ENCODE measurements at places on chromosomes 16 and 17.
A peak's percentile ranks its signal among the peaks of the same experiment; 100 is the strongest.

- no peak overlapping the region for H3K4me3 ChIP-seq
- no peaks in the 10 kb centered on the region for H3K36me3 ChIP-seq
- no peak for DNase-seq
- no peaks in the 10 kb centered on the region for H3K4me1 ChIP-seq
- no peak overlapping the region for H3K27ac ChIP-seq
- no peaks in the 10 kb centered on the region for H3K27me3 ChIP-seq
Measured at GRCh38 chr16:8552487-8553221, 37.7 kb downstream of the TMEM114 start.

DNA sequence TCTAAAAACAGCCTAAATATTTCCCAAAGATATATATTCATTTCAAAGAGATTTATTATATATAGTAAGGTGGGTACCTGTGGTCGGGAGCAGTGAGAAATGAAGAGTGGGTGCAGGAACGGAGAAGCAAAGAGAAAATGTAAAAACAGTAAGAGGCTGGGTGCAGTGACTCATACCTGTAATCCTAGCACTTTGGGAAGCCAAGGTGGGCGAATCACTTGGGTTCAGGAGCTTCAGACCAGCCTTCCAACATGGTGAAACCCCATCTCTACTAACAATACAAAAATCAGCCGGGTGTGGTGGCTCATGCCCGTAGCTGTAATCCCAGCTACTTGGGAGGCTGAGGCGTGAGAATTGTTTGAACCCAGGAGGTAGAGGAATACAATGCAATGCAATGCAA lies 257.1 kb downstream of the BCAS3 start:
- H3K36me3 ChIP-seq = no peaks in the 10 kb centered on the region
- no peak for DNase-seq
- no peaks in the 10 kb centered on the region for H3K4me1 ChIP-seq

GRCh38 chr17:57016764-57017116 lies 38.8 kb downstream of the SCPEP1 start:
- no peak overlapping the region for H3K4me3 ChIP-seq
- H3K27ac ChIP-seq = no peak overlapping the region
- no peak for DNase-seq
- H3K4me1 ChIP-seq = no peaks in the 10 kb centered on the region
- no peaks in the 10 kb centered on the region for H3K27me3 ChIP-seq
- no peaks in the 10 kb centered on the region for H3K36me3 ChIP-seq

- H3K36me3 ChIP-seq = peaks cover 20% of the 10 kb centered on the region
- H3K27me3 ChIP-seq = no peaks in the 10 kb centered on the region
- no peak for DNase-seq
- H3K4me3 ChIP-seq = peak overlapping the region; percentile 14
Measured at GRCh38 chr17:45248132-45248957, 13.5 kb downstream of the SPATA32 start.

Measured in tibial nerve (tissue), 4 donors.